ENCODE measurements at places on chromosomes 7 and 10.

GRCh38 chr7:143299840-143300239, 11.7 kb downstream of the CASP2 start:
- DNase-seq, result peak; percentile 62

DNA sequence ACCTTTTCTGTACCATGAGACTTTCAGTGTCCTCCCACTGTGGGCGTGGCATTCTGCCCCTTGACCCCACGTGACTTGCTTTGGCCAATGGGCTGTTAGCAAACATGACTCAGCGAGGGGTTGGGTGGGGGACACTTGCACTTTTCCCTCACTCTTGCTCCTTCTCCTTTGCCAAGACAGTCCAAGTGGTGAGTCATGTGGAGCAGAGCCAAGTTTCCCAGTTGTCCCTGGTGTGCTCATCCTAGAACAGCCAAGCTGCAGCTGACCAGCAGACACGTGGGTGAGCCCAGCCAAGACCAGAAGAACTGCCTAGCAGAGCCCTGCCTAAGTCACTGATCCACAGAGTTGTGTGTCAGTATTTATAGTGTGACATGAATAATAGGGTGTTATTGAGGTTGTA, 82.8 kb upstream of the CPXM2 start:
- DNase-seq, result peak; percentile 74

GRCh38 chr7:87216701-87217508, 2.6 kb downstream of the TMEM243 start:
- peak; percentile 93 for DNase-seq

DNA sequence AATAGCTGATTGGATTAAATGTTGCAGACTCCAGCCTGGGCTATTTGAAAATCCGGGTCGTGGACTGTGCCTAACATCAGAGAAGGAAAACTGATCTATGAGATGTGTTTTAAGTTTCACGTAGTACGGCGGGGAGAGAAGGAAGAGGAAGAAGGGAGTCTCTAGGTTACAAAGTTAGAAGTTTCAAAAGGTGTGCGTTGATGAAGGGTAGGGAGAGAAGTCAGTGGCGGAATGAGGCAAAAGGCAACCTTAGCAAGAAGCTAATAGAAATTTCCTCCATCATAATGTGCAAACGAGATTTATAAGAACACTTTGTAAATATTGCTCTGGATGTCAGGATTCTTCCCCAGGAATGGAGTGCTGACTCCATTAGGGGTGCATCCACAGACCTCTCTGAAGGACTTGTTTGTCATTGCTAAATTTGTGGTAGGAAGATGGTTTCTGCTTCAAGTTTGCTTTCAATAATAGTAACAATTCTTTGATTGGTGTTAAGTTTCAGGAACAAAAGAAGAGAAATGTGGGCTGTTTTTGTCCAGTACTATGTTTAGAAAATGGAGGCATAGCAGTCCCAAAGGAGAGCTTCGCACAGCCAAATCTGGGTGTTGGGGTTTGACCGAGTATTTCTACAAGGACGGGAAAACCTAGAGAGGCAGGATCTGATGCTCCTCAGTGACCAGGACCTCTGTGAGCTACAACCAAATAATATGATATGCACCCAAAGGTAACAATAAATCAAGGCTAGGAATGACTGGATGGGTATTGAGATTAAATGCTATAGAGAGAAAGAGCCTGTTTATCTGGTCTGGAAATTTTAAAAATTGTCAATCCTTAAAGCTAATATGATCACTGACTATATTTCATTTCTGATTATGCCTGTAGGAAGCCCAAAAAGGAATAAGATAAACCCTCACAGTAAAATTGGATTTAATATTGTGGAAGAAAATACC, 8.2 kb downstream of the TWIST1 start:
- no peak for DNase-seq

- peak; percentile 23 for DNase-seq
Measured at GRCh38 chr10:71266147-71266917, 52.7 kb upstream of the SLC29A3 start.

DNA sequence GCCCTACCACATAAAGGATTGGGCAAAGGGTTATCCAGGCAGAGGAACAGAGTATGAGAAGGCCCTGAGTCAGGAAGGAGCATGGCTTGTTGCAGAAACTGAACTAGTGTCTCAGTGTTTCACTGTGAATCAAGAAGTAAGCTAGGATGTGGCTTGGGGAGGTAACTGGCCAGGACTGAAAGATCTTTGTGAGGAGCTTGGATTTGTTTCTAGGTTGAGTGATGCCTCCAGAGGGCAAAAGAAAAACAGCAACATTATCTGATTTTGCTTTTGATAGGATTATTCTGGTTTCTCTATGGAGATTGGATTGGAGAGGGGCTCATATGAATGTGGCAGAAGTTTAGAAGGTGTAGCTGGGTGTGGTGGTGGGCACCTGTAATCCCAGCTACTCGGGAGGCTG, 137.9 kb upstream of the HDAC9 start:
- DNase-seq, result peak; percentile 63

- no peak for DNase-seq
Measured at GRCh38 chr7:121499624-121500023, 103.5 kb upstream of the FAM3C start.

DNA sequence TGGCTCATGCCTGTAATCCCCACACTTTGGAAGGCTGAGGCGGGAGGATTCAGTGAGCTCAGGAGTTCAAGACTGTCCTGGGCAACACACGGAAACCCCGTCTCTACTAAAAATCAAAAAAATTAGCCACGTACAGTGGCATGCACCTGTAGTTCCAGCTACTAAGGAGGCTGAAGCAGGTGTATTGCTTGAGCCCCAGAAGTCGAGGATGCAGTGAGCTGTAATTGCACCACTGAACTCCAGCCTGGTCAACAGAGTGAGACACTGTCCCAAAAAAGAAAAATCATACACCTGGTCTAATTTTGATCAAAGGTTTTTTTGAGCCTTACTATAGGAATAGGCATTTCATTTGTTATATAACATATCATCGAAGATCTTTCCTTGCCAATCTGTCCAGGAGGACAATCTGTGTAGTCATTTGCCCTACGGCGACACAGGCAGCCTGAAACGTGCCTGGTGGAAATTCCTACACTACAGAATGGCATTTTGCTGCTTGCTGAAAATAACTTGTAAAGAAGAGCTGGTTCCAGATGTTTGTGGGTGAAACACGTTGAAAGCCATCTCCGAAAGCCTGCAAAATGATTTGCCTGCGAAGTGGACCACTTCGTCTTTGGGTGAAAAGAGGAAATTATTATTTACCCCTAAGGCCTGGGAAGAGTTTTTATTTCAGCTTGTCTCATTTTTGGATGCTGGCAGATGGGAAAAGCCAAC, 31.3 kb upstream of the GDI2 start:
- peak; percentile 81 for DNase-seq

DNA sequence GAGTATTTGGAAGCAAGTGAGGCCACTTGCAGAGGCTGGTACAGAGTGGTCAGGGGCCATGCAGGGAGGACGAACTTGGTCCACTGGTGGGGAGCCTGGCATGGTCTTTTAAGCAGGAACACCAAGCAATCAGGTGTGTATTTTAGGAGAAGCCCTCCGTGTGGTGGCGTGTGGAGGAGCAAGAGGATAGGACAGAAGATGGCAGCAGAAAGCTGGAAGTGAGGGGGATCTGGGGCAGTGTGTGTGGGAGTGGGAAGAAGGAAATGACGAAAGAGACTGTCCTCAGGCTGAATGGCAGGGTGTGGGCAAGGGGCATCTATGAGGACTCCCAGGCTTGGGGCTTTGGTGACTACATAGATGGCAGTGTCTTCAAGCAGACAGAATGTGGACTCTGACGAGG, 51.2 kb downstream of the TEX36 start:
- no peak for DNase-seq

- DNase-seq, result no peak
Measured at GRCh38 chr10:79391231-79392019, 44.2 kb downstream of the PPIF start.

DNA sequence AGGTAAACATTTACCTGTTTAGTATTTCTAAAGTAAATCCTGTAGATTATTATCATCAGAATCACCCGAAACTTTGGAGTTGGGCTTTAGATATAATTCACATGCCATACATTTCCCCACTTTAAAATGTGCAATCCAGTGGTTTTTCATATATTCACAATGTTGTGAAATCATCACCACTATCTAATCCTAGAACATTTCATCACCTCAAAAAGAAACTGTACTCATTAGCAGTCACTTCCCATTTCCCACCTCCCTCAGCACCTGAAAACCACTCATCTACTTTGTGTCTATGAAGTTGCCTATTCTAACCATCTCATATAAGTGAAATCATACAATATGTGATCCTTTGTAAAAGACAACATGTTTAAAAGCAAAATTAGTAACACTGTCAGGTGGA, 182.6 kb downstream of the FZD1 start:
- DNase-seq, result no peak

DNA sequence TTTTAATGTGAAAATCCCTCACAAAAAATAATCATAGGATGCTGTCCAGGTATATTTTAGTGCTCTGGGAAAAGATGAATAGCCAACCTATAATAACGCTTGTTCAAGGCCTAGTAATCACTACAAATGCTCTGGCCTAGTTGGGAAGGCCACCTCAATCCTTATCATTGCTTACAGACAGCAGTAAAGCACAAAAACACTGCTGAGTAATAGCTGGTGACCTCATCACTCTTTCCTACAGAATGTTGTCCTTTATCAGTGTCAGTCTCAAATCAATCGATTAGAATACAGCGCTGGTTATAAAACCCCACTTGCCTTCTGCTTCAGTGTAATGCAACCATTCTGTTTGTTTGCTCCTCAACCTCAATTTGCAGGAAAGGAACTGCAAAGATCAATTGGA, 72.6 kb upstream of the STEAP1 start:
- no peak for DNase-seq

DNA sequence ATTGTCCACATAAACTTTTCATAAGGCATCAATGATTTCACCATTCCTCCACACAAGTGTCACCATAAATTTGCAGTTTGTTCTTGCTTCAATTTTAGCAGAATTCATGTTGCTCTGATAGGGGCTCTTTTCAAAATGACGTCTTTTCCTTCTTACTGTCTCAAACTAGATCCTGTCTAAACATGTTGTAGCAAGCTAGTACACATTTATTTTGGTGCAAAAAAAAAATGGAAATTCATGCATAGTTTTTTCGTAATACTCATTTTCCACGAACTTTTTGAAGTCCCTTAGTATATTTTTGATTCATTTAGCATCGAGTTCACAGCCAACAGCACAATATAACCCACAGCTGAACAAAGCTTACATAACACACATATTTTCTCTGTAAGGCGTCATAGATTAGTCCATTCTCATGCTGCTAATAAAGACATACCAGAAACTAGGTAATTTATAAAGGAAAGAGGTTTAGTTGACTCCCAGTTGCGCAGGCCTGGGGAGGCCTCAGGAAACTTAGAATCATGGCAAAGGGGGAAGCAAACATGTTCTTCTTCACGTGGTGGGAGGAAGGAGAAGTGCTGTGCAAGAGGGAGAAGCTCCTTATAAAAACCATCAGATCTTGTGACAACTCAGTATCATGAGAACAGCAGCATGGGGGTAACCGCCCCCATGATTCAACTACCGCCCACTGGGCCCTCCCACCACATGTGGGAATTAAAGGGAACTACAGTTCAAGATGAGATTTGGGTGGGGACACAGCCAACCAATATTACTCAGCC, 301.5 kb downstream of the CCDC3 start:
- no peak for DNase-seq

DNA sequence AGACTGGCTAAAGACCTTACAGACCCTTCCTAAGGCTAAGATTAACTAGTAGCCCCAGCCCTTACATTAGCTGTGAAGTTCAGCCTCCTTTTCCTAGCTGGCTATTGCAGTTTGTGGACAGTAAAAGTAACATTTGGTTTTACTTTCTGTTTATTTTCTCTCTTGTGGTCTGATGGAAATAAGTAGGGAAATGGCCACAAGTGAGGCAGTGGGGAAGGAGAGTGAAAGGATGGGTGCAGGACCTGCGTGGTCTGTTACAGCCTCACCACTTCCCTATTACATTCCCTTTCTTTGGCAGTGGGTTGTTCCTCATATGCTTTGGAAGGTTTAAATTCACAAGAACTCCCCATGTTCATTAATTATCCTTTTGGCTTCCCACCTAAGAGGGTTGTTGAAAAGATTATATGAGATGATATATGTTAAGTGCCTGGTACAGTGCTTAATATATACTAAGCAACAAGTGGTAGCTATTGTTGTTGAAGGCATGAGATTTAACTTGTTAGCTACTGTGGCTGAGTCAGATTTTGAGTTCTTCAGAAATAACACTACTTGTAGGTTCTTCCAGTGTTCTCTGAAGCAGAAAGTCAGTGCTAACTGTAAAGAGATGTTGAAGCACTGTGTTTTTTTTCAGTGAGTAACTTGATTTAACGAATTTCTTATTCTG, 181.7 kb downstream of the ST7 start:
- no peak for DNase-seq

- DNase-seq, result no peak
Measured at GRCh38 chr7:80279760-80280159, 145.1 kb downstream of the GNAI1 start.

DNA sequence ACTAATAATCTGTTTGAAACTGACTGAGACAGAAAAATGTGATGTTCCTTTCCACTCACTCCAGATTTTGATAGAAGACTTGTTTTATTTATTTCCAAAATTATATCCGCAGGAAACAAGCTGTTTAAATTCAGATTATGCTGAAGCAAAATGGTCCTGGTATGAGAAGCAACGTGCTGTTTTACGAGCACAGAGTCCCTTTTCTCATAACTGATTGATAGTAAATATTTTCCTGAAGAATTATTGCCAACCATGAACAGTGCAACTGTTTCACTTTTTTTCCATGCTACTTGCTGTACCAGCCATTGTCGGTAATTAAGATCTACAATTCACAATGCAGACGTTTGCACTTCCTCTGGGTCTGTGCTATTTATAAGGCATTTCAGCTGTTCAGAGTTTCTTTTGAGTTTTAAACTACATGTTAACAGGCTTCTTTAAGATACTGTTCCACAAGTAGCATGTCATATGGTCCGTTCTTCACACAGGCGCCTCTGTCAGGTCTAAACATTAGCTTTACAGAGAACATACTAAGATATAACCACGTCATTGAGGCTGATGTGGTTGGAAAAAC, 103.8 kb downstream of the POLL start:
- DNase-seq, result no peak

GRCh38 chr10:49759787-49760551, 2.2 kb downstream of the OGDHL start:
- DNase-seq, result no peak

- peak; percentile 27 for DNase-seq
Measured at GRCh38 chr10:16891375-16892313, 74.4 kb upstream of the RSU1 start.

- DNase-seq, result peak; percentile 34
Measured at GRCh38 chr10:21015851-21016250, 118.7 kb upstream of the NEBL start.

DNA sequence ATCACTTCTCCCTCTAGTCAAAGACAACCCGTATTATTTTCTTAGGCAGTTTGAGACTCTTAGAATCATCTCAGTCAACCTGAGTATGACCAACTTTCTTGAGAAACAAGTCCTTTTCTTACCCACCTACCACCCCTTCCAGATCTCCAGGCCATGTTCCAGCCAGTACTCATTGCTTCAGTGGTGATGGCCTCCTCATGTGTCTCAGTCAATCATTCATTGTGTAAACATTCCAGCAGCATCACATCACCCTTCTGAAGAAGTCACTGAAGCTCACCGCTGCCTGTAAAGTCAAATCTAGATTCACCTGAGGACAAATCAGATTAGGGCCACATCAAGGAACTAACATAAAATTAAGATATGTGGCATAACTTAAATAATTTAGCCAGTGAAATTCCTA, 467.2 kb upstream of the NRP1 start:
- DNase-seq, result no peak
